ENCODE measurements at places on chromosomes 12 and 14. TPM values are rescaled to one million over a fixed set of nuclear protein-coding genes. Genes with fewer than 3 reads are reported as not detected.

GUCY2C gene
- not detected for total RNA-seq

PTGER2 gene
- 158 TPM for total RNA-seq

ZDHHC17 gene
- 29.5 TPM for total RNA-seq

LRRK2 gene
- total RNA-seq: not detected

MTA1 gene
- 114 TPM for total RNA-seq
